Epithelial cell of alveolus of lung (primary cell): ENCODE measurements at places on chromosomes 6 and 20. TPM values are rescaled to one million over a fixed set of nuclear protein-coding genes. Genes with fewer than 3 reads are reported as not detected.

The CNBD2 gene
- total RNA-seq: 3.4 and 6.2 TPM in 2 replicates

The TSPYL4 gene
- 10.6 and 28.3 TPM in 2 replicates for total RNA-seq

The CCM2L gene
- 0.13 TPM in 1 of 2 replicates, not detected in the other for total RNA-seq

The THBS2 gene
- 94.1 and 441 TPM in 2 replicates for total RNA-seq

The NR2E1 gene
- not detected in 2 replicates for total RNA-seq

The TNFRSF6B gene
- total RNA-seq: 3.6 and 144 TPM in 2 replicates

The KHDC1L gene
- total RNA-seq: not detected in 2 replicates

The HLA-DMA gene
- total RNA-seq: 1.0 and 9.3 TPM in 2 replicates

The CALHM4 gene
- total RNA-seq: not detected in 2 replicates

The BMP2 gene
- total RNA-seq: 11.2 and 22.0 TPM in 2 replicates

The TSPO2 gene
- total RNA-seq: not detected in 2 replicates

The KCNK17 gene
- total RNA-seq: not detected in 2 replicates

The ZC2HC1B gene
- total RNA-seq: not detected in 2 replicates

The KCNK16 gene
- not detected in 2 replicates for total RNA-seq

The PRPH2 gene
- 2.5 and 4.4 TPM in 2 replicates for total RNA-seq

The ZNF341 gene
- total RNA-seq: 0.88 and 2.8 TPM in 2 replicates

The RIPOR3 gene
- total RNA-seq: 2.3 and 13.7 TPM in 2 replicates

The LKAAEAR1 gene
- total RNA-seq: not detected in 2 replicates

The GGTLC1 gene
- total RNA-seq: not detected in 2 replicates
